ENCODE measurements at places on chromosomes 11 and 22.

DNA sequence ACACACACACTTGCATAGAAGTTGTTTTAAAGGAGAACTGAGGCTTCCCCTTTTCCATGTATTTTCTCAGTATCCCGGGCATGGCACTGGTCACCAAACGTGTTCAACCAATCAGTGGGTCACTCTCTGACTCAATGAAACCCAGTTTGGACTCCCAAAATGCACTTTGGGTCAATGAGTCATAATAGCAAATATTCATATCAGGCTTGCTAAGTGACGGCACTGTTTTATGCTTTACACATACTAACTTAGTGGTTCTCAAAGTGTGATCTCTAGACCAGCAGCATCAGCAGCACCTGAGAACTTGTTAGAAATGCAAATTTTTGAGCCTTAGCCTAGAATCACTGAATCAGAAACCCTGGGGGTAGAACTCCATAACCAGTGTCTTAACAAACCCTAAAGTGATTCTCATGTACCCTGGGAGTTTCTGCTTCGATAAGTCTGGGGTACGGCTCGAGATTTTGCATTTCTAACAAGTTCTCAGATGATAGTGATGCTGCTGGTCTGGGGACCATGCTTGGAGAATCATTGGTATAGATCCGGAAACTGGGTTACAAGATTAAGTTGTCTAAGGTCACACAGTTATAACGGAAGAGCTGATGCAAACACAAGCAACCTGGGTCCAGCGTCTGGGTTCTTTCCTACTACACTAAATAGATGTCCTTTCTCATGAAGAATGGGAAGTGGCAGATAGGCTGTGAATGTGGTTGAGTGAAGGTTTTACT lies 35.6 kb downstream of the ETS1 start:
- DNase-seq, result no peak

GRCh38 chr11:131896978-131897615 lies 526.7 kb downstream of the NTM start:
- DNase-seq, result no peak

DNA sequence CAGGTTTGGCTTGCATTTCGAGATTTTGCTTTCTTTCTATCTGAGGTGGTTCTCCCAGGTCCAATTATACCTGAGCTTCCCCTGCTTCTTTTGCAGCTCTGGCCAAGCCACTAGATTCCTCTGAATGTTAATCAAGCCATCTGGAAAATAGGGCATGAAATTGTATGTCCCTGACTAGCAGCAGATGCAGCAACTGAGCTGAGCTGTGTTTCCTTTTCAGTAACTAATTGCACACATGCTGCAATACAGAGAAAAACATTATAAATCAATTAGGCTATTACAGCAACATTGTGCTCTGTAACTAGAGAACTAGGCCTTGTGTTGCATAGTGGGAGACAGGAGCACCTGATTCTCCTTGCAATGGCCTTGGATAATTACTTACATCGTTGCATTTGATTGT lies 408.3 kb downstream of the ETS1 start:
- DNase-seq, result no peak

- DNase-seq, result no peak
These were observed 18.8 kb upstream of the AMOTL1 start for GRCh38 chr11:94749369-94749768.

DNA sequence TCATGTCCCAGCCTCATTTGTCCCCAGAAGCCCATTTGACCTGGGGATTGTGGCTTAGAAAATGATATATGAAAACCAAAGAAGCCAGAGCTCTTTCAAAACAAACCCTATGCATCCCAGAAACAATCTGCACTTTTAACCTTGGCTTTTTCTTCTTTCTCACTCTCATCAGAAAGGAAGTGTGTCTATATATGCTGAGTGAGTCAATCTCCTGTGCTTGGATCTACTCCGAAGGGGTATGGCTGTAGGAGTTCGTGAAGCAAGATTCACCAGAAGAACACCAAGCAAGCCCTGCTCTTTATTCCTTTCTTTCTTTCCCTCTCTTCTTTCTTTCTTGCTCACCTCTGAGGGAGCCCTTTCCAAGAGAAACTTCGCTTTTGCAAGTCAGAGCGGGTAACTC lies 636 bp downstream of the PAMR1 start:
- DNase-seq, result no peak

- peak; percentile 54 for DNase-seq
These were observed 67.7 kb downstream of the BCL2L13 start for GRCh38 chr22:17705951-17706900.

DNA sequence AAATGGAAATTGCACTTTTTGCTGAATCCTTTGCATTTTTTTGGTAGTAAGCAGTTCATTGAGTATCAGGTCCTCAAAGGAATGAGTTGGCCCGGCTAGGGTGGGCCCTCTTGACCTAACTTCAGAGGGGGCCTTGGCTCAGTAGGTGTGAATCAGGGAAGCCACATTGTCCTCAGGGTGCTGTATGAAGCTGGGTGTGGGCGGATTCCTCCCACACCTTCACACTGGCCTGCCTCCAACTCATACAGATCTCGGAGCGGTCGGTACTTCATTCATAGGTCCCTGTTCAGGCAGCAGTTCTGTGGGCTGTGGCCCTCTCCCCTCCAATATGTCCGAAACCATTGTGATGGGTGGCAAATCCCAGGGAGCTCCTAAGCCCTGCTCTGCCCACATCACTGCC lies 47.4 kb upstream of the OR4B1 start:
- DNase-seq, result no peak

DNA sequence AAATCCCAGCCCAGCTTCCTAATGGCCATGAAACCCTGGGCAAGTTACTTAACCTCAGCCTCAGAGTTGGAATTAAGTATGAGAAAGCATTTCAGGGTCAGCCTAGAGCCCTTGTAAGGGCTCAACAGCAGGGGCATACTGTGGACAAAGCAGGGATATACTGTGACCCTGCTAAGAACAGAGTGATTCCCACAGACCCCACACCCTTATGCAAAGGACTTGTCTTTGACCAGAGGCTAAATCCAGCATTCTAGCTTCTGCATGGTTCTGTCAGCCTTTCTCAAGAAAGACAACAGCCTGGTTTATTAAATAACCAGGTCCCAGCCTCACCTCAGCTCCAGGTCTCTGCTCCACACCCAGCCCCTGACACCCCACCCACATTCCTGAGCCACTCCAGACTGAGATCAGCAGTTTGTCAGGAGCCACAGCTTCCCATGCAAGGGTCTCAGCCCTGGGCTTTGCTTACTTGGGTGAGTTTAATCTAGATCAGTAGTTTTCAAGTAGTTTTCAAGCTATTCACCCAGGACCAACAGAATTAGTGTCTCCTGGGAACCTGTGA lies 69.2 kb downstream of the GALNT18 start:
- peak; percentile 61 for DNase-seq

- no peak for DNase-seq
These were observed 77.3 kb downstream of the COMMD9 start for GRCh38 chr11:36211761-36212430.

GRCh38 chr11:95229199-95229992 lies 1.6 kb downstream of the SESN3 start:
- DNase-seq, result no peak

DNA sequence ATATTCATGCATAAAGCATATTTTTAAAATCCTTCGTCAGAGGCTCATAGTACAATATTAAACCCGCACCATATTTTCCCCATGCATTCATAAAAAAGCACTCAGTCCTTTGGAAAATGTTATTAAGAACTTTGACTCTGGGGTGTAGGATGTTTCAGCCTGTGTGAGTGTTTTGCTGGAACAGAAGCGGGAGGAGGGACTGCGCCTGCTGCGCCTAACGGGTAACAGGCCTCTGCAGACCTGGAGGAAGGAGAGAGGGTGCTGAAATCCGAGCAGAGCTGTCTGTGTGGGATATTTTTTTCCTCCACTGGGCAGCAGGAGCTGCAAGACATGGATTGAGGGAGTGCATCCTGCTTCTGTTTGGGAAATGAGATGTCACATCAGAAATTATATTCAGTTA lies 483.0 kb downstream of the BRD1 start:
- no peak for DNase-seq

DNA sequence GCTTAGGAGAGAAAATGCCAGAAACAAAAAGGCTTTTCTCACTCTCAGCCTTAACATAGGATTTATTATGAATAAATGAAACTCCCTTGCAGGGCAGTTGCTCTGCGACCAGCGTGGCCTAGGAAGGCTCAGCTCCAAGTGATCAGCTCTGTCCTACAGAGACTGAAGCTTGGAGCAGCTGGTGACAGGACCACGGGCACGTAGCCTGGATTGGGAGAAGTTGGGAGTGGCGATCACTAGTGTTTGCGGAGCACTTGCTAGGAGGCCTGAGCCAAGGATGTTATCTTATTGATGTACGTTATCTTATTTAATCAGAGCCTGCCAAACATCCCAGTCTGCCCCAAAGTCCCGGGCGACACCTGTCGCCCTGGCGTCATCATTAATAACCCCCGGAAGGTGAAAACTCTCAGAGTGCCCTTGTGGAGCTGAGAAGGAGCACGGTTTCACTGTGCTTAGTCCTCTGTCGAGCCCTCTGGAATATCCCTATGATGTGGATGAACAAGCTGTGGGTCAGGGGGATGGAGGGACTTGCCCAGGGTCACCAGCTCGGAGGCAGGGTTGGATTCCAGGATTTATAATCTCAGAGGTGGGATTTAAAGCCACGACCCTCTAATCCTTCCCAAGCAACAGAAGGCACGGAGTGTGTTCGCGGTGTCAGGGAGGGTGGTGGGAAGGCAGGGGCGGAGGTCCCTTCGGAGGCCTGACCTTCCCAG lies 40.8 kb upstream of the SMIM38 start:
- no peak for DNase-seq

DNA sequence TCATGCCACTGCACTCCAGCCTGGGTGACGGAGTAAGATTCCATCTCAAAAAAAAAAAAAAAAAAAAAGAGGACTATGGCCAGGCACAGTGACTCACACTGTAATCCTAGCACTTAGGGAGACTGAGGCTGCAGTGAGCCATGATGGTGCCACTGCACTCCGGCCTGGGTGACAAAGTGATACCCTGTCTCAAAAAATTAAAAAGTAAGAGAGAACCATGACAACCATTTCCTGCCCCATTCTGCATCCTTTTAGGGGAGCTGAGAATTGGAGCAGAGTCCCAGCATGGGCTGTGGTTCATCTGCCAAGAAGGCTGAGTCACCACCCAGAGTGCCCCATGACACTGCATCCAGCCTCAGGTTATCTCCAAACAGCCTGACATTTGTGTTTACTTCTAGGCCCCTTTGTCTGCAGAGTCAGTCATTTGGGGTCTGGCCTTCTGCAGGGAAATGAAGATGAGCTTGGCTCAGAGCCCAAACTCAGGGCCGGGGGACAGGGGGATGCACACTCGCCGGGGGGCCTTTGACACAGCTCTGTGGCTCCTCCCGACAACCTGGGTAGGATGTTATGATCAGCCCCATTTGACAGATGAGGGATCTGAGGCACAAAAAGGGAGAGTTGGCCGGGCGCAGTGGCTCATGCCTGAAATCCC lies 4.7 kb downstream of the CSDC2 start:
- DNase-seq, result peak; percentile 27

- no peak for DNase-seq
These were observed 249.4 kb downstream of the SBF2 start for GRCh38 chr11:10044618-10045017.

- no peak for DNase-seq
These were observed 6.5 kb downstream of the MN1 start for GRCh38 chr22:27795053-27795452.

- DNase-seq, result no peak
These were observed 95.0 kb upstream of the CD44 start for GRCh38 chr11:35043936-35044335.

DNA sequence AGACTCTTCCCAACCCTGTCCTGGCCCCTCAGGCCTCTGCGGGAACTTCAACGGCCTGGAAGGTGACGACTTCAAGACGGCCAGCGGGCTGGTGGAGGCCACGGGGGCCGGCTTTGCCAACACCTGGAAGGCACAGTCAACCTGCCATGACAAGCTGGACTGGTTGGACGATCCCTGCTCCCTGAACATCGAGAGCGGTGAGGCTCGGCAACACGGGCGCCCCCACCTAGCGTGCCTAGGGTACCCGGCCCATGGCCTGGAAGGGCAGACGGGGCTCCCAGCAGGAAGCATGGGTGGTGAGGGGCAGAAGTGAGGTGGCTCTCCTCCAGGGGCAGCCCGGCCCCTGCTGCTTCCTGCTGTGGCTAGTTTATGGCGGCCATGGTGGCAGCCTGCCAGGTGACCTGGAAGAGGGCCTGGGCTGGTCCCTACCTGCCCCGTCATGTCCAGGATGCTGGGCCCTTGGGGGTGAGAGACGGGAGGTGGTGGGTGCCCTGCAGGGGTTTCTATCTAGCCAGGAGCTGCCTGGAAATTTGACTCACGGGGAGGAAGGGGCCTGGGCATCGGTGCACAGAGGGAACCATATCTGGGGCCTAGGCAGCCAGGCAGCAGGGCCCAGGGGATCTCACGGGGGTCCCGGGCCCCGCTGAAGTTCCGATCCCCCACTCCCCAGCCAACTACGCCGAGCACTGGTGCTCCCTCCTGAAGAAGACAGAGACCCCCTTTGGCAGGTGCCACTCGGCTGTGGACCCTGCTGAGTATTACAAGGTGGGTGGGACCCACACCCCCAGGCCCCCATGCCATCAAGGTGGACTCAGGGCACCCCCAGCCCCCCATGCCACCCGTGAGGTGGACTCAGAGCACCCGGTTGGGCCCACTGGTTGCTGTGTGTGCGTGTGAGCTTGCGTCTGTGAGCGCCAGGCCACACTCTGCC lies 9.2 kb downstream of the MUC2 start:
- DNase-seq, result no peak

DNA sequence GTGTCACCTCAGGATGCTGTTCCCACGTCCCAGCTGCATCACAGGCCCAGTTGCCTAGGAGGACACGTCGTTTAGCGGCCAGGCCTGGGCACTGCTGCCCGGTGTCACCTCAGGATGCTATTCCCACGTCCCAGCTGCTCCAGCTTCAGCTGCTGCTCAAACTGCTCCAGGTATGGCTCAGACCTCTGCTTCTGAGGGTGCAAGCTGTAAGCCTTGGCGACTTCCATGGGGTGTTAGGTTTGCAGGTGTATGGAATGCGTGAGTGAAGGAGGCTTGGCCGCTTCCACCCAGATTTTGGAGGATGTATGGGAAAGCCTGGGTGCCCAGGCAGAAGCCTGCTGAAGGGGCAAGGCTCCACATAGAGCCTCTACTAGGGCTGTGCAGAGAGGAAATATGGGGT lies 205.3 kb upstream of the B3GAT1 start:
- DNase-seq, result no peak

GRCh38 chr11:124863826-124864165 lies 1.4 kb upstream of the ROBO3 start:
- no peak for DNase-seq

DNA sequence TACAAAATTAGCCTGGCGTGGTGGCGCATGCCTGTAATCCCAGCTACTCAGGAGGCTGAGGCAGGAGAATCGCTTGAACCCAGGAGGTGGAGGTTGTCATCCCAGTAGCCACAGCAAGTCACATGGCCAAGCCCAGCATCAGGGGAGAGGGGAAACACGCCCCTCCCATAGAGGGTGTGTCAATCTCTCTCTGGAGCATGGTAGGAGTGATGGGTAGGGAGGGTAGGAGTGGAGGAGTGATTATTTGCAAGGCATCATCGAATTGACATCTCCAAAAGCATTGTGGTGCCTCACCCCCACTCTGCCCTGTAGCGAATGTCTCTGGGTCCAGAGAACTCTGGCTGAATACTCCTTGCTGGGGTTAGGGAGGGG lies 6.1 kb upstream of the SSTR3 start:
- no peak for DNase-seq

GRCh38 chr11:103936059-103936458 lies 100.4 kb upstream of the DDI1 start:
- DNase-seq, result no peak

GRCh38 chr11:64893194-64894069 lies 15.0 kb upstream of the EHD1 start:
- peak; percentile 94 for DNase-seq

- DNase-seq, result peak; percentile 83
These were observed 17.5 kb downstream of the ATG16L2 start for GRCh38 chr11:72831521-72832300.

All from transverse colon (tissue), 4 donors.